ENCODE measurements at places on chromosomes 11 and 22. TPM values are rescaled to one million over a fixed set of nuclear protein-coding genes. Genes with fewer than 3 reads are reported as not detected.

DNA sequence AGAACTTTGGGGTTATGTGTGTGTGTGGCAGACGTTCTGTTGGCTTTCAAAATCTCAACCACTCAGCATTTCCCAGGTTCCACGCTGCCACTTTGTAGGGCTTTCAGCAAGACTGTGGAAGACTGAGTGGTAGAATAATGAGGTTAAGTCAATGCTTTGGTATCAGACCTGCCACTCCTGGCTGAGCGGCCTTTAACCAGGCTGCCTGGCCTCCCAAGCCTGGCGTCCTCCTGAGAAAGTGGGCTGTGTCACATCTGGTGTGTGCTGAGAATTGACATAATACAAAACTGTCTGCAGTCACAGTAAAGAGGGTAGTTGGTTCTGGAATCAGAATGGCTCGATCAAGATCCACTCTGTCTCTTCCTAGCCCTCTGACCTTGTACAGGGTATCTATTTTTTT, 126.5 kb downstream of the DBX1 start:
- no peak for DNase-seq

- DNase-seq, result no peak
Measured at GRCh38 chr11:12721816-12722604, 47.8 kb downstream of the TEAD1 start.

The HDHD5 gene
- total RNA-seq, result 20.3 TPM

The CCDC73 gene
- not detected for total RNA-seq

The FUT4 gene
- 5.6 TPM for total RNA-seq

The NLRP14 gene
- total RNA-seq, result not detected
